Midbrain (tissue), 1 donor: ENCODE measurements at places on chromosomes 5 and 9.

DNA sequence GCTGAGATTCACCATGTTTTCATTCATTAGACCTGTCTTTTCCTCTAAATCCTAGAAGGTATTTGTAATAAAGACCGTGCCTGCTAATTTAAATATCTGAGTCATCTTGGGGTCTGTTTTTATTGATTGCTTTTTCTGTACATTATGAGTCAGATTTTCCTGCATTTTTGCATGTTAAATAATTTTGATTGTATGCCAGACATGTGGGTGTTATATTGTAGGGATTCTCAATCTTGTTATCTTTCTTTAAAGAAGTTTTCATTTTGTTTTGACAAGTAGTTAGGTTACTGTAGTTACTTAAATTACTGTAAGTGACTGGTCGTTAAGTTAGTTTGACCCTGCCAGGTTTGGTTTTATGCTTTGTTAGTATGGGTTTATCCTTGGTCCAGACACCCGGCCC is 35.1 kb downstream of the EXOSC2 start:
- DNase-seq, result no peak

DNA sequence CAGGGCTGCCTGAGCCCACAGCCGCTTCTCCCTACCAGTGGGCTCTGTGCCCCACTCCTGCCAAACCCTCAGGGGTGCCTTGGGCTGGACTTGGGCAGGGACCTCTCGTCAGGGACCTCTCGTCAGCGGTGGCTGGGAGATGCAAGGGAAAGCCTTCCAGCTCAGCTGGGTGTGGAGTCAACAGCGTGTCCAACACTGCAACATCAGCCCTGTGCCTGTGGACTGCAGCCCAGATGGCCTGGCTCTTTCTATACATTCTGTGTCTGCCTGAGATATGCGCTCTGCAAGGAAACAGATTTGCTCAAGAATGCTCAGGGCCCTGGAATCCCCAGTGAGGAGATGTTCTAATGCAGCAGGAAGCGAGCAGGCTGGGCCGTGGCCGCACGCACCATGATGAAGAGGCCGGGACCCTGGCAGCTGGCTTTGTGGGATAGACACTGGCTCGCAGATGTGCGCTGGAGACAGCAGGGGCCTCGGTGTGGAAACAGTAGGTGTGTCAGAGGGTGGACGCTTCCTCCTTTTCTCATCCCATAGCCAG is 85.0 kb upstream of the COL5A1 start:
- no peak for DNase-seq

DNA sequence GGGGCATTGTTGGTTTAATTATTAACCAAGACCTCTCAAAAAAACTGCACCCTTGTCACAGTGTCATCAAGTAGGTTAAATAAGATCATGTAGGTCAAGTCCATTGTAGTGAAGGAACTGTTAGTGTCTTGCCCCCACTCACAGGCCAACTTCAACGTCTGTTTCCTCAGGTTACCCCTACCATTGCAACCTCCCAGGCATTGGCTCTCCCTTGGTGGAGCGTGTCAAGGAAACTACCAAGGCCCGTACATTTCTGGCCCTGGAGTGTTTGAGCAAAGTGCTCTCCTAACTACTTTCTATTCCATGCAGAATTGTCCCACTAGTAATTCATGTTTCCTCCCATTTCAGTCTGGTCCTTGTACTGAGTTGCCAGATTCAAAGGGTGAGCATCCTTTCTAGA is 167.5 kb downstream of the MEF2C start:
- DNase-seq, result no peak

DNA sequence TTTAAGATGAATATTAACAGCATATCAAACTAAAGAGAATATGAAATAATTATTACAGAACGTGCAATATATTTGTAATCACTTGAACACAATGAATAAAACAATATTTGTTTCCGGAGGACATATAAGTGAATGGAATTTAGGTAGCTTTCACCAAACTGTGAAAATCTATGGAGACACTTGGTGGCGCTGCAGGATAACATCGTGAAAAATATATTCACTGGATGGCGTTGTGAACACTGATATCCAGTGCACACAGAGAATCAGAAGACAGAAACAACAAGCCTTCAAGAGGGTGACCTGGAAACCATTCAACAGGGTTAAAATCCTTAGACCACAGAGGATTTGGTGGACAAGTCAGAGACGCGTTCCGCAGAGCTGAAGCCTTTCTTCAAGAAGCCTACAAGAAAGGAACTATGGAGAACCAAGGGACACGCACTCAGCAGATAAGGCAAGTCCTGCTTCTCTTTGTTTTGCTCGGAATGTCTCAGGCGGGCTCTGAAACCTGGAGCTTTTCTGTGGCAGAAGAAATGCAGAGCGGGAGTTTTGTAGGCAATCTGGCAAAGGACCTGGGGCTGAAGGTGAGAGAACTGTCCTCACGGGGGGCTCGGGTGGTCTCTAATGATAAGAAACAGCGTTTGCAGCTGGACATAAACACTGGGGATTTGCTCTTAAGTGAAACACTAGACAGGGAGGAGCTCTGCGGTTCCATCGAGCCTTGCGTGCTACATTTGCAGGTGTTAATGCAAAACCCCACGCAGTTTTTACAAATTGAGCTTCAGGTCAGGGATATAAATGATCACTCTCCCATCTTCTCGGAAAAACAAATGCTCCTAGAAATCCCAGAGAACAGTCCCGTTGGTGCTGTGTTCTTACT is at the start of gene PCDHB11:
PCDHB11 (plus strand) TSS at position 269 of the 877 bp plus-strand sequence; CDS start at position 417, 148 bp downstream.
- DNase-seq, result no peak

- peak; percentile 78 for DNase-seq
Observed at GRCh38 chr5:131109540-131110255, 55.4 kb downstream of the HINT1 start.

- no peak for DNase-seq
Observed at GRCh38 chr9:91180240-91180929, 181.3 kb downstream of the AUH start.

GRCh38 chr5:15601274-15601673 is 101.3 kb downstream of the FBXL7 start:
- DNase-seq, result no peak

DNA sequence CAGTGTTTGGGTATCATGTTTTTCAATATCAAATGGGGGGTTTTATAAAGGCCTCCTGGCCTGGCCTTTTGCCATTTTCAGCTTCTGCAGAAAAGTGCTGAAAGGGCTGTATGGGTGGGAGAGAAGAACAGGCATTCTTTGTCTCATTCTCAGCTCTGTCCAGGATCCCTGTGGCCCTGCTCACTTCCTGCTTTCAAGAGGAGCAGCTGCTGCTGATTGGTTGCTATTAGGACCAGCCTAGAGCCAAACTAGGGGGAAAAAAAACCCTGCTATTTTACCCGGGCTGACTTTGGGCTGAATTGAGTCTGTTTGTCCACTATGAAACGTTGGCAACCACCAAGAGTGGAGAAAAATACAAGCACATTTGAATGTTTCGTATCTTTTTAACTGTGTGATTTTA is 117.1 kb downstream of the CMYA5 start:
- DNase-seq, result peak; percentile 62

DNA sequence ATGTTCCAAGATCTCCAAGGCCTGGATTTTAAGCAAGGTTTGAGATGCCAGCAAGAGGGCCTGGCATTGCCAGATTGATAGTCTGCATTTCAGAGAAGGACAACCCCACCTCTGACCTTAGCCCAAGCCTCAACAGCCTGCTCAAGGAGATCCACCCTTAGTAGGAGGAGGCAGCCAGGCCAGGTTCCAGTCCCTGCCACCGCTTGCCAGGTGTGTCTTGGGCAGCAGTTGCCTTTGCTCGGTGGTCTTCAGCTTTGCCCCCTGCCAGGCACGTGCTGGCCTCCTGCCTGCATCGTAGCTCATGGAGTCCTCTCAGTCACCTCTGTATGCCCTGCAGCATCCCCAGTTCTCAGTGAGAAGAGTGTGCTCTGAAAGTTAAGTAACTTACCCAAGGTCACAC is 134.2 kb downstream of the KCNIP1 start:
- no peak for DNase-seq

- no peak for DNase-seq
Observed at GRCh38 chr9:99953861-99954507, 47.5 kb downstream of the STX17 start.

GRCh38 chr5:139650689-139651042 is 2.5 kb downstream of the CXXC5 start:
- DNase-seq, result peak; percentile 73

- no peak for DNase-seq
Observed at GRCh38 chr5:143562935-143563334, 159.4 kb upstream of the NR3C1 start.

GRCh38 chr9:121950441-121950840 is 142.7 kb downstream of the TTLL11 start:
- no peak for DNase-seq

DNA sequence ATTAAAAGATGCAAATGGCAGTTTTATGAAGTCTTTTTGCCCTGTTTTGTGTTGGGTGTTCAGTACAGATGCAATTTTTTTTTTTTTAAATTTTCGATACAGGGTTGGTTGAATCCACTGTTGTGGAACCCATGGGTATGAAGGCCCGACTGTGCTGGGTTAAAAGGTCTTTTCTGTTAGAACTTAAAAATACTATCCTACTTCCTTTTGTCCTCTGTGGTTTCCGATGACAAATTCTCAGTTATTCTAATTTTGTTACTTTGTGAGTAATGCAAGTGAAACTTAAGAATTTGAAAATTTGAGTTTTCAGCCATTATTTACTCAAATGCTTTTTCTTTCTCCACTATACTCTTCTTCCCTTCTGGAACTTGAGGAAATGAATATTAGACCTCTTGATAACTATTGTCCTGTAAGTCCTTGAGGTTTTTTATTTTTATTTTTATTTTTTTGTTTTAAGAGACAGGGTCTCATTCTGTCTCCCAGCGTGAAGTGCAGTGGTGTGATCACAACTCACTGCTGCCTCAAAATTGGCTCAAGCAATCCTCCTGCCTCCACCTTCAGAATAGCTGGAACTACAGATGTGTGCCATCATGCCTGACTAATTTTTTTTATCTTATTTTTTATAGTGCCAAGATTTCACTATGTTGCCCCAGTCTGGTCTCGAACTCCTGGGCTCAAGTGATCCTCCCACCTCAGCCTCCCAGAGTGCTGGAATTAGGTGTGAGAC is 67.5 kb downstream of the ZCCHC7 start:
- no peak for DNase-seq

DNA sequence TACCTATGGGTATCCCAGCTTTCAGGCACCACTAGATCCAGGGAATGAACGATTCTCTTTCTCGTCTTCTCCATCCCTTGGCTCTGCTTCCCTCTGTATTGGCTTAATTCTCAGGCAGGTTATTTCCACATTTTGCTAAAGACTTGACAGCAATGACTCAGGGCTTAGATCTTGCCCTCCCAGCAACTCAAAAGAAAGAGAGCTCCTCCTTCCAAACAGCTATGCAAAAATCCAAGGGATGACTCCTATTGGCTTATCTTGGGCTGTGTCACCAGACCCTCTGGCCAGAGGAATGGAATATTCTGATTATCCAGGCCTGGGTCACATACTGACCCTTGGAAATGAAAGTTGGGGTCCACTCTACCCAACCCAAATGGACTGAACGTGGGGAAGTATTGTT is 270.2 kb downstream of the NTRK2 start:
- no peak for DNase-seq

DNA sequence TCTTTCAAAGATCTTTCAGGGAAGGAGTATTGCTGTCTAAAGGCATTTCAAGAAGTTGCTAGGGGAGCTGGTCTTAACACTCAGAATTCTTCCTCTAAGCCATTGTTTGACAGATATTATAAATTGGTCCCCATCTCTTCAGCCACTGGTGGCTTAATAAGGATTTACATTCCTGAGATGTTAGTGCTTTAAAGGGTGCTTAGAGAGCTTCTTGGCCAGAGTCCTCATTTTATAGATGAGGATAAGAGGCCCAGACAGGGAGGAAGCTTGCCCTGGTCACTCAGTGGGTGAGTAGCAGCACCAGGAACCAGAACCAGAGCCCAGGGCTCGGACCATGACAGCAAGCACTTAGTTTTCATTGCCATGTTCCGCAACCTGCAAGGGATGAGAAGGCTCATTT is 53.2 kb downstream of the GALNT10 start:
- no peak for DNase-seq

GRCh38 chr5:168746893-168747640 is 167.9 kb upstream of the PANK3 start:
- no peak for DNase-seq

GRCh38 chr9:122325124-122325523 is 45.7 kb upstream of the PTGS1 start:
- DNase-seq, result no peak

GRCh38 chr9:69276775-69277174 is 48.2 kb upstream of the ENTREP1 start:
- DNase-seq, result no peak

GRCh38 chr5:170300361-170301013 is 2.9 kb upstream of the LCP2 start:
- peak; percentile 13 for DNase-seq
